ENCODE measurements at places on chromosomes 6 and 20. TPM values are rescaled to one million over a fixed set of nuclear protein-coding genes. Genes with fewer than 3 reads are reported as not detected.

GRCh38 chr6:100167585-100167984 lies 173.6 kb upstream of the MCHR2 start:
- H3K4me3 ChIP-seq = no peak overlapping the region
- no peak overlapping the region for H3K27ac ChIP-seq
- no peaks in the 10 kb centered on the region for H3K36me3 ChIP-seq
- H3K27me3 ChIP-seq = no peaks in the 10 kb centered on the region

The GRM1 gene
- 0.19 TPM for total RNA-seq

The CST5 gene
- total RNA-seq = not detected

The SLC17A9 gene
- 9.5 TPM for total RNA-seq

The TOX2 gene
- 5.9 TPM for total RNA-seq
